ENCODE measurements at places on chromosomes 6 and 20. TPM values are rescaled to one million over a fixed set of nuclear protein-coding genes. Genes with fewer than 3 reads are reported as not detected.

DNA sequence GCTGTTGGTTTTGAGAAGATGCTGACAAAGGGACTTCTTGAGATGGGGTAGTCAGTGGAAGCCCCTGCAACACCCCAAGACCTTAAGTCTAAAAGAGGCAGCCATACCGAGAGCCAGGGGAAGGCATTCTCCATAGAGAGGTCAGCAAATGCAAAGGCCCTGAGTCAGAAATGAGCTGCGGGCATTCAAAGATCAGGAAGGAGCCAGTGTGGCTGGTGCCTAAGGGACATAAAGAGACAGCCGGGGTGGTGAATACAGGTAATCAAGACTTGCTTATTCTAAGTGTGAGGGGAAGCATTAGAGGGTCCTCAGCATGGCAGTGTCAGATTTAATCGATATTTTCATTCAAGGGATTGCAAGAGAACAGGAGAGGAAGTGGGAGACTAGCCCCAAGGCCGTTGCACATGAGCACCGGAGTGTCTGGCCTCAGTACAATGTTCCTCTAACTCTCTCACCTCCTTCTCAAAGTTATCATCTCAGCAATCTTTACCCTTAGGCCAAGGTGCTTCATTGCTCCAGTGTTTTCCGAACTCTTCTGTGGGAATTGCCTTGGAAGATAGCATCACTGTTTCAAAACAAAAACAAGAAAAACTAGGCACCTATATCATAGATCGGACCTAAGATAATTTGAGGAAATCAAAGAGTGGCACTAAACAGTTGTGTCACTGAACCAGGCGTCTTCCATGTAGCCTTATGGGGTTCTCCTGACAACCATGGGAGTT is 173.2 kb downstream of the DOK5 start:
- H3K4me1 ChIP-seq = peaks cover 8% of the 10 kb centered on the region
- DNase-seq = no peak
- peaks cover 47% of the 10 kb centered on the region for H3K27me3 ChIP-seq

- DNase-seq = no peak
- no peaks in the 10 kb centered on the region for H3K36me3 ChIP-seq
- no peaks in the 10 kb centered on the region for H3K27me3 ChIP-seq
- H3K4me3 ChIP-seq = no peak overlapping the region
Measured at GRCh38 chr20:14521436-14521835, 184.0 kb upstream of the FLRT3 start.

GRCh38 chr6:30768634-30769087 is 24.3 kb upstream of the IER3 start:
- H3K4me3 ChIP-seq = peak overlapping the region; percentile 53
- H3K4me1 ChIP-seq = peaks cover 76% of the 10 kb centered on the region
- DNase-seq = no peak

Gene CPNE1
- 505 TPM for total RNA-seq

Gene TCF15
- not detected for total RNA-seq

Measured in Calu3 (cell line).